ENCODE measurements at places on chromosomes 11 and 22.
A peak's percentile ranks its signal among the peaks of the same experiment; 100 is the strongest.

- DNase-seq, result no peak
These were observed 28.9 kb downstream of the ZNF214 start for GRCh38 chr11:6991227-6991626.

- no peak for DNase-seq
These were observed 4.4 kb upstream of the ENDOD1 start for GRCh38 chr11:95085117-95085816.

GRCh38 chr11:6911948-6912347 lies 8.9 kb upstream of the OR2D3 start:
- DNase-seq, result no peak

DNA sequence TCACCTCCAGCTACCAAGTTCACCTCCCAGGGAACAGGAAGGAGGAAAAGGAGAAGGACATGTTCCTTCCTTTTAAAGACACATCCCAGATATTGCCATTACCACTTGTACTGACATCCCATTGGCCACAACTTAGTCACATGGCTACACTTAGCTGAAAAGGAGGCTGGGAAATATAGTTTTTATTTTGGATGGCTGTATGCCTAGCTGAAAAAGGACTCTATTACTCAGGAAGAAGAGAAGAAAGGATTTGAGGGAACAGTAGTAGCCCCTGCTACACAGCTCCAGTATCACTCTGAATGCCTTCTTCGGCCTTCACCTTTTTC lies 2.1 kb upstream of the APOA5 start:
- no peak for DNase-seq

- DNase-seq, result no peak
These were observed 27.7 kb upstream of the SHANK2 start for GRCh38 chr11:71279916-71280645.

DNA sequence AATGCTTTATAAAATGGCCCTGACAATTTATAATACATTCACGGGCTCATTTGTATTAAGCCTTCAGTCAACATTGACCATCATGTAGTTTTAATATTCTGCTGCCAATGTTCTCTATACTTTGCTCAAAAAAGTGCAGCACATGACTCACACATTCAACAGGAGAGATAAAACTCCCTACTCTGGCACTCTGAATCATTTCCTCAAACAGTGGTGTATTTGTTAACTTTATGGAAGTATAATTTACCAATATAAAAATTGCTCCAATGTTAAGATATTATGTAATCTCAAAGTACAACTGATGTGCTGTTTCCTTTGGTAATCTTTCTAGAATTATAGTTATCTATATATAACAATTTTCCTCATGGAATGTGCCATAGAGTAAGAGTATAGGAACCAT lies 39.9 kb downstream of the MAML2 start:
- peak; percentile 56 for DNase-seq

GRCh38 chr11:133204158-133204557 lies 328.1 kb downstream of the OPCML start:
- no peak for DNase-seq

DNA sequence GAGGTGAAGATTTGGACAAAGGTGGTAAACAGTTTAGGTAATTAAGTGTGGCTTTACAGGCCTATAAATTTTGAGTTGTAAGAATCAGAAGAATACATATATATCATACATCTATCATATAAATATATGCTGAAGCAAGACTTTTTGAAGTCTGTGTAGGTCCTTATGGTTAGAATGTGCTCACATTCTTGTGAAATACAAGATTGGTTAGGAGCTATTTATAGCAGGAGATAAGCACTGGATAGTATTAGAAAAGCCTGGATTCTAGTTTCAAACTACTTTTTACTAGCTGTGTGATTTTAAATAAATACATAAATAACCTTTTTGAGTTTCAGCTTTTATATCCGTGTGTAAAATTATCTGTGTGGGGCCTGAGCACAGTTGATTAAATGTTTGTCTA lies 42.3 kb downstream of the ANKRD42 start:
- DNase-seq, result no peak

DNA sequence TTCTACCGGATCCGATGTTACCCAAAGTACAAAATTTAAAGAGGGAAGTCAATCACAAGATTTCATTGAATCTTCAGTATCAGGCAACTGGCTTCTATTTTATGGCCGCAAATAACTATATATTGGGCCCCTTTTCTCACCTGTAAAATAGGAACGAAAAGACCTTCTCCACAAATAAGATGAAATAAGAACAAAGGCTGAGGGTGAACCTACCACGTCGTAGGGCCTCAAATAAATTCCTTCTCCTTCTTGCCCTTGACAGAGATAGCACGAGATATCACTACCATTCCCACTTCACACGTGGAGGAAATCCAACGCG lies 794 bp upstream of the EMSY start:
- no peak for DNase-seq

DNA sequence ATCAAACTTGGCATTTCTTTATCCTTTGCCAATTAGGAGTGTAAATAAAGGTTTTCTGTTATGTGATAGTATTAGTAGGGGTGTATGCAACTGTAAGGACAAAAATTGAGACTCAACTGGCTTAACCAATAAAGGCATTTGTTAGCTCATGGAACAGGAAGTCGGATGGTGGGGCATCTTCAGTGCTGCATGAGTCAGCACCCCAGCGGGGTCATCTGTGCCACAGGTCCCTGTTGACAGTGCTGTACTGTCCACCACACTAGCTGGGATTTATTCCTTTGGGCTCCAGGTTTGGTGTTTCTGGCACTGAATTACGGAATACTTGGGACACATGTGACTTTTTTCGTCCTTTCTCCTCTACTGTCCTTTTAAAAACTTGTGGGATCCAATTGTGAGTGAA lies 86.0 kb downstream of the PPP6R3 start:
- no peak for DNase-seq

GRCh38 chr11:1349327-1350041 lies 40.1 kb upstream of the TOLLIP start:
- DNase-seq, result no peak

- DNase-seq, result peak; percentile 44
These were observed 21.7 kb upstream of the PLAAT3 start for GRCh38 chr11:63635762-63636465.

GRCh38 chr11:45110562-45110961 lies 35.9 kb upstream of the PRDM11 start:
- peak; percentile 58 for DNase-seq

GRCh38 chr11:66022401-66023185 lies 3.7 kb downstream of the CATSPER1 start:
- peak; percentile 54 for DNase-seq

DNA sequence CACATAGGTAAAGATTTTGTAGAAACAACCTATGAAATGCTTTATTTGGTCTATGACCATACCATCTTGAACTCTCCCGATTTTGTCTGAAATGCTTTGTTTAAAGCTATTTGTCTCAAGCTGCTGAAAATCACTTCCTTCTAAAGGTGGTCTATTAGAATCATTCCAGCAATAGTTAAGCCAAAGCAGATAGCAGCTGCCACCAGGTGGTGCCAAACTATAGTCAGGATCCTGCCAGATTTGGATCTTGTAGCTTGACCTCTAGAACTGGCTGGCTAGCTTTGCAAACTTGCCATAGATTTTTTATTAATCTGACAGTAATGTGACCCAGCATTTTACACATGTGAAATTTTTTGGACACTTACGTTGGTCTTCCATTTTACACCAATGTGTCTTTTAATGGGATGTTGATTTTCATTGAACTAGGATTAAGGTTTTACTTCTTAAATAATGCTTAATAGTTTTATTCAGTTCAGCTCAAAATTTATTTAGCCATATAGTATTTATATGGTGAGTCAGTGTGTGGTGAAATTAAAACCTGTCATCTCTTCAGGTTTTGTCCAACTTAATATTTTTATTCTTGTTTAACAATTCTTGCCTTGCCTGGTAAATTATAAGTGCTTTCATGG lies 19.7 kb downstream of the CTR9 start:
- DNase-seq, result no peak

DNA sequence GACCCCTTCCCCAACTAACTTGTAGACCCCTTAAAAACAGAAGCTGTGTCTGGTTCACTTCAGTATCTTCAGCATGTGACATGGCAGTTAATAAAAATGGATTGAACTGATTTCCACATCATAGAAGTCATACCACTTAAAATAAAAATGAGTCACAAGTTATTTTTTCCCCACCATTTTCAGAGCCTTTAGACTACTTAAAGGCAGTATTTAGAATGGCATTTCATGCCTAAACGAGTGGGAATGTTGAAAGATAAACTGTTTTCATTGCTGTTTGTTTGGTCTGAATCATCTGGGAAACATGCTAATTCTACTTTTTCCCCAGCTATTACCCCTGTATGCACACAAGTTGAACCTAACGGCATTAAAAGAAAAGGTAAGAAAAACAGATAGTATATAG lies 324.0 kb downstream of the RAB38 start:
- DNase-seq, result peak; percentile 63

GRCh38 chr11:111448414-111448813 lies 63.8 kb downstream of the BTG4 start:
- no peak for DNase-seq

GRCh38 chr11:68750195-68751003 lies 921 bp downstream of the TESMIN start:
- no peak for DNase-seq

GRCh38 chr11:35293035-35293434 lies 126.3 kb downstream of the SLC1A2 start:
- DNase-seq, result no peak

DNA sequence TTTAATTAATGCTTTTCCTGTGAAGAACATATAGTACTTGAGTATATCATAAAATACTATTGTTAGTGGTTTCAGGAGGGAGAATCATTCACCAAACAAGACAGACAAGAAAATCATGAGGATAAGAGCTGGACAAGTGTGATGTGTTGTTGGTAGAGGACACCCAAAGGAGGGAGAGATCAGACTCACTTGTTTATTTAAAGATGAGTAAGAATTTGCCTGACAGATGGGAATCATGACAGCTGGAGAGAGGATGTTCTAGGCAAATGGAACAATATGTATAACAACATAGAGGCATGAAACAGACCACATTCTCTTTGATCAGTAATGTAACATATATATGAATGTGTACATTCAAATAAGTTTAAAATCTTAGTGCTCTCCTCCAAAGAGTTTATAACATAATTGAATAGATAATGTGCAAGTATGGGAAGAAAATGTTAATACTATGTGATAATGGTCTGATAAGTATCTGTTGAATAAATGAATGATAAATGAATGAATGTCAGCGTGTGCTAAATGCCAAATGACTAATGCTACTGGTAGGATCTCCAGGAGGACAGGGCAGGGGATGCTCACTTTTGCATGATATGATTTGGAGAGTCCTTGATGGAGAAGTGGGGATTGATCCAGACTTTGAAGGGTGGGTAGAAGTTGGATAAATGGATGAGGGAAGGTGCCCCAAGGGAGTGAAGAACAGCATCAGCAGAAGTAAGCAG lies 228.9 kb upstream of the SORL1-AS1 start:
- DNase-seq, result no peak

GRCh38 chr11:118652681-118653181 lies 26.7 kb downstream of the TREH start:
- no peak for DNase-seq

DNA sequence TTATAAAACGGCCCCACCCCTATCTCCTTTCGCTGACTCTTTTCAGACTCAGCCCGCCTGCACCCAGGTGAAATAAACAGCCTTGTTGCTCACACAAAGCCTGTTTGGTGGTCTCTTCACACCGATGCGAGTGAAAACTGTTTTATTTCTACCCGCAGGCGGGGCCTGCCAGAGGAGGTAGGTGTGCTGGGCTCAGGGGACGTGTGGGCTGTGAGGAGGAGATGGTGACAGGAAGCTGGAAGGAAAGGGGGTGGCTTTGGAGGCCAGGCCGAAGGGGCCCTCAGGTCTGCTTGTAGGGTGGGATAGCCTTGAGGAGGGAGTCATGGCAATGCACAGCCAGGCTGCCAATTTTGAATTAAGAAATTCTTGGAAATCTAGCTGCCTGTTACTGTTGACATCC lies 21.3 kb upstream of the KRTAP5-7 start:
- no peak for DNase-seq

GRCh38 chr11:26790738-26791137 lies 68.9 kb upstream of the SLC5A12 start:
- no peak for DNase-seq

GRCh38 chr22:32204040-32204855 lies 625 bp downstream of the RFPL2 start:
- no peak for DNase-seq

GRCh38 chr11:105574974-105575373 lies 34.9 kb upstream of the GRIA4 start:
- DNase-seq, result no peak

GRCh38 chr22:45007391-45008185 lies 2.2 kb downstream of the PHF21B start:
- DNase-seq, result peak; percentile 9

DNA sequence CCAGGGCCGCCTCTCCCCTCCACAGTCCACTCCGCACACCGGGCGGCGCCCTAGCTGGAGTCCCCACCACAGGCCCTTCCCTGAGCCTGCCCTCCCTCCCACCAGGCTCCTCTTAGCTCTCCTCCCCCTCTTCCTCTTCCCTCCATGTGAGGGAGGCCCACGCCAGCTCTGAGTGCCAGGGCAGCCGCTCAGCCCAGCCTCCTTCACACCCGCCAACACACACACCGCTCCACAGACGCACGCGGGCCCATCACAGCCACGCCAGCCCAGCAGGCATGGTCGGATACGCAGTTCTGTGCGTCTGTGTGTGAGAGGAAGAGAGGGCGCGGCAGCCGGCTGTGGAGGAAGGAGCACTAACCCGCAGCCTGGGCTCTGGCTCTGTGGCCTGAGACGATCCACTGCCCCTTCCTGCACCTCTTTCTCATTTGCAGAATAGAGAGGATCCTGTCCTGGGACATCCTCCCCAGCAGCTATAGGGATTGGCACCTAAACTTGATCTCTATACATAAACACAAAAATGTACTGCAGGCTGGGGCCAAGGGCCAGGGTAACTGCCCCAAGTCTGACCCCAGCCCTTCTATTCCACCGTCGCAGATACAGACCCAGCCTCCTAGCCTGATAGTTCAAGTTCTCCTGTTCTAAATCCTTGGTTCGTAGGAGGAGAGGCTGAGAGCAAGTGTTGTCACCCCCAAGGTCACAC lies 3.5 kb downstream of the CHRM4 start:
- no peak for DNase-seq

DNA sequence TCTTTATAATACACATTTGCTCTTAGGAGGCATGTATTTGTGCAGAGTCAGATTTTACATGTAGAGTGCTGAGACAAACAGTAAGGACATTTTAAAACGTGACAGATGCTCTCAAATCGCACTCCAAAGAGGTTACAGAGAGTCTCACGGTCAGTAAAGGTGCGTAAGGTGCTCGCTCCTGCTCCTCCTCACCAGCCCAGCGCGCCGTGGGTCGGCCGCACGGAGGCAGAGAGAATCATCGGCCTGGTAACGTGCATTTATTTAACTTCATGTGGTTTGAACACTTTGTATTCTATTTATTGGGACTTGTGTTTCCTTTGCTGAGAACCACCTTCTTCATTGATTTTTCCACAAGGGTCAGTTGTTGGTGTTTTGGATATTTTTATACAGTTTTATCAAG lies 900.1 kb downstream of the BRD1 start:
- no peak for DNase-seq

- no peak for DNase-seq
These were observed 14.4 kb upstream of the MN1 start for GRCh38 chr22:27815826-27816530.
